Stimulated activated CD4-positive, alpha-beta T cell treated with anti-CD3 and anti-CD28 coated beads, Interleukin-1b, Interleukin-23, amount 100 ng/mL, for 1 hour (primary cell): ENCODE measurements at places on chromosomes 6 and 20.
A peak's percentile ranks its signal among the peaks of the same experiment; 100 is the strongest.

DNA sequence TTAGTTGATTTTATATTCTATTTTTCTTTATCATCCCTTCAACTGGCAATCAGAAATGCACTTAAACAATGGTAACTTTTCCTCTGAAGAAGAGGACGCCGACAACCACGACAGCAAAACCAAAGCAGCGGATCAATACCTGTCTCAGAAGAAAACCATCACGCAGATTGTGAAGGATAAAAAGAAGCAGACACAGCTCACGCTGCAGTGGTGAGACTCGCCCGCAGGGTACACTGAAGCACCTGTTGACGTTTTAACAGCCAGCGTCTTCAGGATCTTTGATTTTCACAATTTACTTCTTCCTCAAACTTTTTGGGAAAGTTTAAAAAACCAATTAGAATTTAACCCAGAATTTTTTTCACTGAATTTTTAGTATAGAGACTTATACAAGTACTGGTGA, 701 bp downstream of the RFX6 start:
- DNase-seq: no peak

GRCh38 chr6:25404091-25404490, 124.9 kb downstream of the CARMIL1 start:
- DNase-seq: no peak

DNA sequence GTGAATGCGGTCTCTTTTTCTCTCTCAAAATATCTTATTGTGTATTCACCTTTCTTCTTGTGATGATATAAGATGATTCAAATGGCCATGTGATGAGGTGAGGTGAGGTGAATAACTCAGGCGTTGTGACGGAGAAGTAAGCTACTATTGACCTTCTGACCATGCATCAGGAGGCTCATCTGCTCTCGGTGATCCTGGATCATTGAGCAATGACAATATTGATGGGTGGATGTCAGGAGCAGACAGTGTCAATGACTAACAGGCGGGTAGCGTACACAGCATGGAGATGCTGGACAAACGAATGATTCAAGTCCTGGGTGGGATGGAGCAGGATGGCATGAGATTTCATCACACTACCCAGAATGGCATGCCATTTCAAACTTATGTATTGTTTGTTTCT, 119.6 kb downstream of the PXDC1 start:
- DNase-seq: no peak

DNA sequence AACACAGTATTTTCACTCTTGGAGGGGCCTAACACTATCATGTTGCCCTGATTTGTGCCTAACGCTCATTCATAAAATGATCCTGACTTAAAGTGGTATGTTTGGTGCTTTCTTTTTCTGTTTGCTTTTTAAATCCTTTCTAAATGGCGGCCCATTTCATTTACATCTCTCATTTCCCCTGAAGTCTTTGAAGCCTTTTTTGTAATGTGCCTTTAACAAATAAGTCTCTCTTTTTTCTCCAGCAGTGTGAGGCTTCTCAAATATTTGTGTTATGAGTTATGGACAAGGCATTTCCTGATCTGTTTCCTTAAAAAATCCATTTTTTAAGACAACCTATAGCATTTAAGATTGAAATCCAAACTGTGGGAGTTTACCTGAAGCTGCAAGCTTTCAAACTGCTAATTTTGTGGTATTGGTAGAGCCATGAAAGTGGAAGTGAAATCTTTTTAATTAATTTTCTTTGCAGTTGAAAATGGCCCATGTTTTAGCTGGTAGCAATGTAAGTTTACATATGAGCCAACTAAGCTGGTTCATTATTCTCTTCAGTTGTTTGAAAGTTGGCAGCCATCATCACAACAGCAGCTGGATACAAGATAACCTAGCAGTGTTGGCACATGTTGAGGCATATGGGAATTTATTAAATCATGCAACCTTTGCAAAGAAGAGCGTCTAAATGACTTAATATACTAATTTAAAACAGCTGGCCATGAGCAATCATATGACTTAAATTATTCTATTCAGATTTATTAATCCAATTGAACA, 469.7 kb downstream of the CDKAL1 start:
- DNase-seq: no peak

- DNase-seq: peak; percentile 79
Measured at GRCh38 chr20:39081255-39081654, 119.1 kb downstream of the DHX35 start.

DNA sequence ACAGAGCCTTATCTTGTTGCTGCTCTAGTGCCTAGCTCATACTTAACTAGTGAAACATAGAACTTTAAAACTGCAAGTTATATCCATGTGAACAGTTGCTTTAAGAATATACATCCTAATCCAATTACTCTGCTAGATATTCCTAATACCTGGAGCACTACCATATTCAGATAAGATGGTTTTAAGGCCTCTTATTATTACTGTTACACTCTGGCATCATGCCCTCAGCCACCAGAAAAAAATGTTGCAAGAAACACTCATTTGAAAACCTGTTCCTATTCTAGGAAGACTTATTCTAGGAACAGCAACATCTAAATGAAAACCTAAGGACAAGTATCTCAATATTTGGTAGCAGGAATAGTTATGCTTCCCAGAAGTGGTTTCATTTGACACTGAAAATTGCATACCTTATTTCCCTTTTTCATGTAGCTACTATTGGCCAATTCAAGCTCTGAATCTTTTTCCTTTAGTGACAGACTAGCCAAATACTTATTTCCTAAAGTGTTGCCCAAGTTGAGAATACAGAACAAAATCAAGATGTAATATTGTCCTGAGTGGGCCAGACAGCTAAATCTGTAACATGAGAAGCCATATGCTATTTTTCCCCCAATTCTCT, 4.8 kb upstream of the MTFR2 start:
- DNase-seq: no peak

- no peak for DNase-seq
Measured at GRCh38 chr6:158244373-158244772, 67.9 kb upstream of the TULP4 start.

DNA sequence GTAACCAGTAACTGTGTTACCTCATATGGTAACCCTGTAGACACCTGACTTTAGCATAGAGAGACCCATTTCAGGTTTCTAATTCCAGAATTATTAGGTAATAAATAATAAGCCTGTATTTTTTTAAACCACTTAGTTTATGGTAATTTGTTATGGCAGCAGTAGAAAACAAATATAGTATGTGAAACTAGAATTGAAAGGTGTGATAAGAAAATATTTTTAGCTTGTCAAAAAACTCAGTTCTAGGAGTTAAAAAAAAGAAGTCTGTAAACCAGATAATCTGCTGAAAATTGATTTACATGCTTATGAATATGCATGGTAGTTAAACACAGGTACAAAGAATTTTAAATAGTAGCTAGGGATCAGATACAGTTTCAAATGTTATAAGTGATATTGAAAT, 695.0 kb upstream of the GJE1 start:
- no peak for DNase-seq

GRCh38 chr6:42629845-42630244, 66.0 kb downstream of the UBR2 start:
- DNase-seq: no peak

DNA sequence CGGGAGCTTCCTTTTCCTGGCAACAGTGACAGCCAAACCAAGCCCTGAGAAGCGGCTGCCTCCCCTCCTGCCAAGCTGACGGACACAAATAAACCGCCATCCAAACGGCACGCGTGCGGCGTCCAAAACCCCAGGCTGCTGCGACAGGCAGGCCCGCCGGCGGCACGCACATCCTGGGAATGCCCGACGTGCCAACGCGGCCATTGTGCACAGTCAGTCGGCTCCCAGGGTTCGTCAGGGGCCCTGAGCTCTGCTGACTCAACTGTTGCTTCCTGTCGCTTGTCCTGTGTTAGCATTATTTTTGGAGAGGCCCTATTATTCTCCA, 6.8 kb downstream of the JAG1 start:
- DNase-seq: no peak

DNA sequence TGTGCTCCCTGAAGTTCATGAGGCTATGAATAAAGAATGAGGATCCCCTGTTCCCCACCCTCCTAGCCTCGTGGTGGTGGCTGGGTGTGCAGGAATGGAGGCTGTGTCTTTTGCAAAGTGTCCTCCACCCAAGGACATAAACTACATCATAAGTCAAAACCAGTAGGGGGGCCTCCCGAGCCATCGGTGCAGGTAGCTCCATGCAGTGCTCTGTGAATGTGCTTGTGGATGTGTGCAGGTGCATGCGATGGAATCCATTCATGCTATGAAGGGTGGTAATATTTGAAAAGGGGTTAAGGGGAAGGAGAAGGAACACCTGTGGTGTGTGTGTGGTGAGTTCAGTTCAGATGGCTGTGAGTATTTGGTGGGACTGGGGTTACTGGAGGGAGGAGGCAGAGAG, 197.3 kb downstream of the NRN1 start:
- no peak for DNase-seq

DNA sequence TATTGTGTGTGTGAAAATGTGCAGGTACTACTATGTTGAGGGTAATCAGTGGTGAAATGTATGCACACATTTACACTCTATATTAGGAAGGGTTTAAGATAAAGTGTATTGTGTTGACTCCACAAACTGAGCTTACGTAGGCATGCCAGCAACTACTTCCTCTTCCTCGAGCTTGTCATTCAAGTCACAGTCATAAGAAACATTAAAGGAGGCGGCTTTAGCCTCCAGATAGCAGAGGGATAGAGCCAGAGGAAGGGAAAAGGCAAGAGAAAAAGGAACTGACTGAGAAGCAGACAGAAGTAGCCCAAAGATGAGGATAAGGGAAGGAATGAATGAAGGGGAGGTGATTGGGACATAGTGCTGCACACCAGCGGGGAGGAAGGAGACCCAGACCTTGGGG, 55.2 kb downstream of the SMLR1 start:
- no peak for DNase-seq

GRCh38 chr6:17519120-17519519, 81.0 kb upstream of the FAM8A1 start:
- DNase-seq: no peak

DNA sequence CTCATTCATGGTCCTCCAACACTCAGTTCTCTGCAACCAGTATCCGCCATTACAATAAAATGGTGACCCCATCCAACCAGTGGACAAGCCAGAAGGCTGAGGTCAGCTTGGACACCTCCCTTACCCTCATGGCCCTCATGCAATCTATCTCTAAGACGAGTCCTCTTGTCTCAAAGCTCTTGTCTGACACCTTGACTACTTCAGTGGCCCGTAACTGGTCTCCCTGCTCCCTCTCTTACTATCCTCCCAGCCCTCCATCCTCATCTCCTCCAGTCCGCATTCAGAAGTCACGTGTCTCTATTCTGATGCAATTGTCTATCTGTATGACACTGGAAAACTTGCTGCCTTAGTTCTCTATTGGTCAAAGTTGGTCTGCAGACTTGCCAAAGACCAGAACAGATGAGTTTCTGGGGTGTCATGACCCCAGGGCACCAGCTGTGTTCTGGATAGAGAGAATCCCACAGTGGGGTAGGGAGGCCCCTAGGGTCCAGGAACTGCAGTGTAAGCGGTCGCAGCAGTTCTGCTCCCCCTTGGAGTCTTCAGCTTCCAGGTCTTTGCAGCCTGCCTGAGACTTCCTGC, 59.6 kb upstream of the RNF24 start:
- DNase-seq: no peak

DNA sequence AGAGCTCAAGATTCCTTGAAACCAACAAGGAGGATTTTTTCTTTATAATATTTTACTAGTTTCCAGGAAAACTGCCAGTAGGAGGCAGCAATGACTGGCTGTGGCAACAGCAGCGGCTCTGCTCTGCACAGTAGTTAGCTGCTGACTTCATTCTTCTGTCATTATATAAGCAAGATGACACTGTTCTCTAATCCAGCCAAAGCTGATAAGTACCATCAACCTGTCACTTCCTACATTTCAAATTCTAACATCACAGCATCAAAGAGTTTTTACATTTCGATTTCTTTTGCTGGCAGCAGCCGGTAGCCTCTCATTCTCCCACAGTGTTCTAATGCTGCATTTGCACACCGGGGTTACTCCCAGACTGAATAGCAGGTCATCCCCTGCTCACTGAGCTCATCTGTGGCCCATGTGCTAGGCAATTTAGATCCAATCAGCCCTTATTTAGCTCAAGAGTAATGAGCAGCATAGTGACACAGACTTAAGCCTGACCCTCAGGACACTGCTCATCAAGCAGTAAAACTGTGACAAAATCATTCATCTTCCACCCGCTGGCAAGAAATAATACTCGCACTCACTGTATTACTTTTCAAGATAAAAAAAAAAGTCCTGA, 67.8 kb downstream of the MMS22L start:
- DNase-seq: no peak

DNA sequence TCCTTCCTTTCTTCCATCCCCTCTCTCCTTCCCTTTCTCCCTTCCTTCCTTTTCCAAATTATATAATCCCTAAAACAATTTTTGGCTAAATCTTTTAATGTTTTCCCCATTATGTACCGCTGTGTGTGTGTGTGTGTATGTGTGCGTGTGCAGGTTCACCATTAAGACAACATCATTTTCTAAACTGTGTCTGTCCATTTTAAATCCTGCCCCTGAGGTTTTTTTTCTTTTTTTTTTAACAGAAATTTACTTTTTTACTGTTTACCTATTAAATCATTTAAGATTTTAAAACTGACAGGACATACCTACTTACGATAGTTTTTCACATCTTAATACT, 366.3 kb upstream of the EPHA7 start:
- DNase-seq: no peak

- no peak for DNase-seq
Measured at GRCh38 chr6:133447924-133448323, 206.8 kb downstream of the EYA4 start.

- DNase-seq: no peak
Measured at GRCh38 chr20:31716818-31717477, 5.7 kb downstream of the BCL2L1 start.

- no peak for DNase-seq
Measured at GRCh38 chr20:12012241-12013222, 94.8 kb downstream of the BTBD3 start.

- no peak for DNase-seq
Measured at GRCh38 chr6:54254886-54255285, 53.4 kb upstream of the TINAG start.

- no peak for DNase-seq
Measured at GRCh38 chr6:33979750-33980149, 166.1 kb downstream of the GRM4 start.

GRCh38 chr6:3186974-3187382, 29.6 kb upstream of the TUBB2A start:
- no peak for DNase-seq

DNA sequence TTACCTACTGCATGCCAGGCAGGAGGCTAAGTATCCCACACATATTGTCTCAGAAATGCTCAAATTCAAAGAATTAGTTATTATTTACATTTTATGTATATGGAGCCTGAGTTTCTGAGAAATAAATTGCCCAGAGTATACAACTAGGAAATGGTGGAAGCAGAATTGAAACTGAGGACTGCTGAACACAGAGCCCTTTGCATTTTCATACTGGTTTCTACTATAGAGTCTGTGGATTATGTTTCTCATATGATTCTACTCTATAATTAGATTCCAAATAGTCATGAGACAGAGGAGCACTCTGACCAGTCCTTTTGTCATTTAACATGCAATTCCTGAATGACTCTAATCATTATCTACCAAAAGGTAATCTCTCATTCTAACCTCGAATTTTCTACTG, 254.3 kb downstream of the LMBRD1 start:
- no peak for DNase-seq
